ENCODE measurements at places on chromosomes 7 and 10.

DNA sequence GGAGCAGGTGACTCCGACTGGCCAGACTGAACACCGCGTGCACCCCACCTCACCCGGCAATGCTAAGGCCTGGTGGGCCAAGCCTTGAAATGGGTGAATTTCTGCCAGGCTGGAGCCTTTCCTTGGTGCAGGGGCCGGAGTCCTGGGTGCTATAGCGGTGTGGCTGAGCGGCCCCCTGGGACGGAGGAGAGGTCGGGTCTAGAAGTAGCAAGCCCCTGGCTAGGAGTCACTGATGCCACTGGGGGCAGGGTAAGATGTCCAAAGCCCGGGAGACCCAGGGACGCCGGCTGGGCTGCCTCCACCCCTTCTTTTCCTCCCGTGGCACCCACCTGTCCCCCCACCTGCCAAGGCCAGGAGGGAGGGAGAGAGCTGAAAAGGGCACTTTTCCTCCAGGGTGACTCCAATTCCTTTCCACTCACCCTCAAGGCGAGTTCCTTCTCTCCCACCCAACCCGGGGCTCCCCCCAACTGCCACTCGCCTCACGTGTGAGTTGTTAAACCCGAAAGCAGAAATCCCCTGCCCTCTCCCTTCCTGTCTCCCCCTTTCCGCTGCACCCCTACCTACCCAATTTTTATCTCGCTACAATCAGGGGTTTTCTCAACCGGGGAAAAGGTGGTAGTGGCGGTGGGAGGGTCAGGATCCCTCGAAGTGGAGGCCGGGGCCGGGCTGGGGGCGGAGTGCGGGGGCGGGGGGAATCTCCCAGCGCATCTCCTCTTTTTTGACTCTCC lies 6.0 kb upstream of the GATA3 start:
- DNase-seq: no peak

- no peak for DNase-seq
Observed at GRCh38 chr7:94041529-94041928, 37.4 kb upstream of the BET1 start.

DNA sequence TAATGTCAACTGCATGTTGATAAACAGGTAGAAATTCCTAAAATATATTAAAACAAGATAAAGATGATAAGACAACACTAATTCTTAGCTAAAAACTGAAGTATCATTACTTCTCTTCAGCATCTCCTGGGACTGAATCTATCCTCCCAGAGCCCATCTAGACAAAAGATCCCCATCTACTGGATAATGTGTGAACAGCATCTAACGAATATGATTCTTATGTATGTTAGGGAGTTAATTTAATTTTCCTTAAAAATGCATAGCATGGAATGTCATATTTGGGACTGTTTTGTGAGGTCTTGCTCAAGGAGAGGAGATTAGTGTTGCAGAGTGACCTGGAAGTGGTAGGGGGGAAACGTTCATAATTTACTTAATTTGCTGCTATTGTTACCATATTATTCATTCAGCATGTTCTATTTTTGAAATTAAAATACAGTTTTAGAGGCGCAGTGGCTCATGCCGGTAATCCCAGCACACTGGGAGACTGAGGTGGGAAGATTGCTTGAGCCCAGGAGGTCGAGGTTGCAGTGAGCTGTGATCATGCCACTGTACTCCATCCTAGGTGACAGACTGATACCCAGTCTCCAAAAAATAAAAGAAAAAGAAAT lies 305.1 kb upstream of the CSTF2T start:
- DNase-seq: no peak

GRCh38 chr7:155298288-155298833 lies 683 bp downstream of the INSIG1 start:
- DNase-seq: no peak

GRCh38 chr10:121662945-121663917 lies 65.0 kb upstream of the FGFR2 start:
- peak; percentile 66 for DNase-seq

GRCh38 chr7:15866753-15867152 lies 180.3 kb upstream of the MEOX2 start:
- DNase-seq: no peak

DNA sequence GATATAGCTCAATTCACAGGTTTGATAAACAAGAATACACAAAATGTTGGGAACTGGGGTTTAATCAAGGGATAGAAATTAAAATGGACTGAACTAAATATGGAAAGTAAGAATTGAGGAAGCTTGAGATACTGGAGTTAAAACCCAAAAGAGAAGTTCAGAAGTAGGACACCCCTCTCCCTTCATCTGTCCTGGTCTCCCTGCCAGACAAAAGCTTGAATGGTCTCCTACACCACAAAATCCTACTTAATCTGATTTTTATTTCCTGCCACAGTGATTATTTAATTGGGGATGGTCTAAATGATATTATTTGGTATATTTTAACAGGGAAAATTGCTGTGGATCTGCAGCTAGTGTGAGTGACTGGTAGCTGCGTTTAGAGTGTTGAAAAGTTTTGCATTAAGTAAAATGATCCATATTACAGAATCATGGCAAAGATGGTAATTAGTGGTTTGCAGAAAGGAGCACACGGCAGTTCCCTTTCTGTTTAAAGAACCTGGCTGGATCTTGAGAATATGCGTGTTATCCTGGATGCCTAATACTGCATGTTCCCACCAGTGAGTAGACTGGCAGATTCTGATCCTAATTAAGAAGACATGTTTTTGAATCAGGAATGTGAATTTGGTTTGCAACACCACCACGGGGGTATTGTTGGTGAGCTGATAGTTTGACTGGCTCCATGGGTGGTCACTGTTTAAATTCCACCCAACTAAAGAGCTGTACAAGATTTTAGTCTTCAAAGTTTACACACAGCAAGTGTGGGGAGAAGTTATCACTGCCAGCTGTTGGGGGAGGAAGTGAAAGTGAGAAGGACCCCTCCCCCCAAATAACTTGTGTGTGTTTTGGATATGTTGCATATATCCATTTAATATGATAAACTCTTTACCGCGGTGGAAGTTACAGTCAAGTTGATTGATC lies 5.5 kb downstream of the RBM20 start:
- DNase-seq: no peak

DNA sequence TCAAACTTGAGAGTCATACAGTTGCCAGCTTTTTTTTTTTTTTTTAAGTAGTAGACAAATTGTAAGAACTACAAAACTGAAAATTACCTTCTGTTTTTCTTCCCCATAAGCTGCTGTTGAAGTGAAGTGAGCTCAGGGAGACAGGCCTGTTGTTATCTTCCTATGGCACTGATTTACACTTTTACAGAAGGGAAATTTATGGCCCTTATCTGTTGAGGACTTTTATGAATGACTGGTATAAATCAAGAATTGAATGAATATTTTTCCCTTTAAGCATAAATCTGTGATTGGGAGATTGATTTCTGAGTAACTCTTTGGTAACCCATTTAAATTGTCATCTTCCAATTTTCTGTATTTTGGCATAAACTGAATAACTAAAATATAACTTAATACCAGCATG lies 124.0 kb downstream of the SDK1 start:
- DNase-seq: no peak

GRCh38 chr7:137073571-137074325 lies 205.3 kb downstream of the CHRM2 start:
- DNase-seq: no peak

- DNase-seq: no peak
Observed at GRCh38 chr7:116150588-116150987, 59.8 kb upstream of the TES start.

Measured in islet precursor cell (in vitro differentiated cells).